ENCODE measurements at places on chromosomes 16 and 17.

DNA sequence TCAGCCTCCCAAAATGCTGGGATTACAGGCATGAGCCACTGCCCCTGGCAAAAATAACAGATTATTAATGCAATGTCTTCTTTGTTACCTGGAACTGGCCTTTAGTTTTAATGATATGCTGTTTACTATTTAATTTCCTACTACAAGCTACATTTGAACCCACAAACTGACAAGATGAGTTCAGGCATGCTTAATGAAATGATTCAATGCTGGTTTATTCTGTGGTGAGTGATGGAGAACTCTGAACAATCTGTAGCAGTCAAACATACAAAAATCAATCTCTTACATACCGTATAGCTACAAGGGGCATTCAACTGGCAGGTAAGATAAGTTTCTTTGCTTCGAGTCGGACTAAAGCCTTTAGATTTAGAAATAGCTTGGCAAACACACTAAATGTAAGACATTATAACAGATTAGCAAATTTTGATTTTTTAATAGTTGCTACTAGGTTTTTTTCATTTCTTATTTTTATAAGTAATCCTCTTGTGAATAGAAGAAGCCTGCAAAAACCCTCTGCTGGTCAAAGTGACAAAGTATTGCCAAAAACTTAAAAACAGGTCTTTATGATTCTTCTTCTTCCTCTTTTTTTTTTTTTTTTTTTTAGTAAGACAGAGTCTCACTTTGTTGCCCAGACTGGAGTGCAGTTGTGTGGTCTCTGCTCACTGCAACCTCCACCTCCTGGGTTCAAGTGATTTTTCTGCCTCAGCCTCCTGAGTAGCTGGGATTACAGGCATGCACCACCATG, 138.5 kb downstream of the SSH2 start:
- no peak for DNase-seq

DNA sequence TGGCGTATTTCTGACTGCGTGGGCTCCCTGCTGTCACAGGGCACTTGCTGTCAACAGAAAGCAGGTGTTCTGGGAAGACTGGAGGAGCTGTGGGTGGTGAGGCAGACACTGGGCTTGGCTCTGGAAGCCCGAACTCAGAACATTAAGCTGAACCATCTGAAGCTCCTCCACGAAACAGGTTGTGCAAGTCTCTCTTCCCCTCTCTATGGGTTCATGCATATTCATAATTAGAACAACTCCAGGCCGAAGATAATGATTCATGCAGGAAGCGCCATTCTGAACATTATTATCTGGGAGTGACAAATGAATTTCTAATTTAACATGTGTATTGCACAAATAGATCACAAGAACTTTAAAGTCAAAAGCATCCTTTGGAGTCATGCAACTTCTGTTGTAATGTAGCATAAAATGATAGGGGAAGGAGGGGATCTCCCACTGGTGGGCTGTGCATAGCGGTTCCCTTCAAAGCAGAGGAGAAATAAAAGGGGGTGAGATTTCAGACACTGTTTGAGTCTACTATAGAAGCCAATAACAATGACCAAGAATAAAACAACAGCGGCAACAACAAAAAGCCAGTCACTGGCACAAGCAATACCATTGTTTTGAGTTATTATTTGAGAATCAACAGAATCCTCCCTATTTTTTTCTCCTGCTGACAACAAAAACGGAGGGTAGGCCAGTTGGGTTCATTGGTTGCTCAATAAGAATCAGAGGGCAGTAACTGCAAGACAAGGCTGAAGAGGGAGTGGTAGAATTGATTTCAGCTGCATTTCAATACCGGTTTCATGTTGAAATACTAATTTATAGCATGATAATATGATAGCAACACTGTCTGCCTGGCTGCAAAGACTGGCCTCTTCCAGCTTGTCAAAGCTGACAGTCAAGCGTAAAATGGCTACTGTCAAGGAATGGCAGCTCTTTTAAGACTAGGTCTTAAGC, 407.3 kb downstream of the XYLT1 start:
- no peak for DNase-seq

GRCh38 chr17:79842656-79843473, 3.6 kb upstream of the CBX4 start:
- DNase-seq = no peak

DNA sequence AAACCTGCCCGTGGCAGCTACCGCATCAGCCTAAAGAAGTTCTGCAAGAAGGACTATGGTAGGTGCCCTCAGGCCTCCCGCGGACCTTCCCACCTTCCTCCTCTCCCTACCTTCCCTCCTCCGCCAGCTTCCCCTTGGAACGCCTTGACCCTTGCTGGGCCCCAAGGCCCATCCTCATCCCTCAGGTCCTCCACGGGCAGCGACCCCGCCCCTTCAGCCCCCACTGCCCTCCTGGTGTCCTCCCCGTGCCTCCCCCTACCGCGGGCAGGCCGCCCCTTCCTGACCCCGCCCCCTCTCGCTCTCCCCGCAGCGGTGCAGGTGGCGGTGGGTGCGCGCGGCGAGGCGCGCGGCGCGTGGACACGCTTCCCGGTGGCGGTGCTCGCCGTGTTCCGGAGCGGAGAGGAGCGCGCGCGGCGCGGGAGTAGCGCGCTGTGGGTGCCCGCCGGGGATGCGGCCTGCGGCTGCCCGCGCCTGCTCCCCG, 1.4 kb upstream of the TBC1D24 start:
- no peak for DNase-seq

DNA sequence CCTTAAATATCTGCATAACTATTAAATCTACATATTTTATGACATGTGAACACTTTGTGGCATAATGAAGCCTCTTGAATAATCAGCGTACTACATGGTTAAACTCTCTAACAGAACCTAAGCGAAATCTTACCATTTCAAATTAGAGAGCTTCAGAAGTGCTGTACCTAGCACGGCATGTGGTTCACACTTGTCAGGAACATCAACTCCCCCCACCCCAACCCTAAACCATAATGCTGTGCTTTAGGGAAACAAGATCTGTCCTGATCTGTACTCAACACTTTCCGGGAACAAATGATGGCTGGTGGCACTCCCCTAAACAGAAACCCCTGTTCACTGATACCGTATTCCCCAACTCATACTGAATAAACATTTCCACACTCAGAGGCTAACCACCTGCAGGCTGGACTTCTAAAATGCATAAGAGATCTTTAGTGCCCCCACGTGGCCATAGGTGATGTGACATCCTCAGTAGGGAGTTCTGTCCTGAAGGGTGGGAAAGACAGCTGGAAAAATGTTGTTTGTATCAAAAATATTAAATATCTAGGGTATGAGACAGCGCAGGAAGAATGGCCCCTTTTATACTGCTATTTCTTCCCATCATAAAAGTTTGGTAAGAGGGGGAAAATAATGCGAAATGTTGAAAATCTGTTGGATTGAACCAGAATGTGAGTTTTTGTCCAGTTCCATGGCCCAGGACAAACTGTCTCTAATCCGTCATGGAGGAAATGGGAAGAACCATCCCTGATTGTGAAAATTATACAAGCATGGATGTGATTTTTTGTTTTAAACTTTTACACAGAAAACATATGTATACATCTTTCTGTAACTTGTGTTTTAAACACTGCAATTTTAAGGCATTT, 88.6 kb downstream of the USP31 start:
- DNase-seq = peak; percentile 64

GRCh38 chr17:2214047-2214928, 89.3 kb downstream of the SMG6 start:
- DNase-seq = peak; percentile 18

- DNase-seq = no peak
Measured at GRCh38 chr16:19929062-19929511, 44.4 kb upstream of the GPRC5B start.

DNA sequence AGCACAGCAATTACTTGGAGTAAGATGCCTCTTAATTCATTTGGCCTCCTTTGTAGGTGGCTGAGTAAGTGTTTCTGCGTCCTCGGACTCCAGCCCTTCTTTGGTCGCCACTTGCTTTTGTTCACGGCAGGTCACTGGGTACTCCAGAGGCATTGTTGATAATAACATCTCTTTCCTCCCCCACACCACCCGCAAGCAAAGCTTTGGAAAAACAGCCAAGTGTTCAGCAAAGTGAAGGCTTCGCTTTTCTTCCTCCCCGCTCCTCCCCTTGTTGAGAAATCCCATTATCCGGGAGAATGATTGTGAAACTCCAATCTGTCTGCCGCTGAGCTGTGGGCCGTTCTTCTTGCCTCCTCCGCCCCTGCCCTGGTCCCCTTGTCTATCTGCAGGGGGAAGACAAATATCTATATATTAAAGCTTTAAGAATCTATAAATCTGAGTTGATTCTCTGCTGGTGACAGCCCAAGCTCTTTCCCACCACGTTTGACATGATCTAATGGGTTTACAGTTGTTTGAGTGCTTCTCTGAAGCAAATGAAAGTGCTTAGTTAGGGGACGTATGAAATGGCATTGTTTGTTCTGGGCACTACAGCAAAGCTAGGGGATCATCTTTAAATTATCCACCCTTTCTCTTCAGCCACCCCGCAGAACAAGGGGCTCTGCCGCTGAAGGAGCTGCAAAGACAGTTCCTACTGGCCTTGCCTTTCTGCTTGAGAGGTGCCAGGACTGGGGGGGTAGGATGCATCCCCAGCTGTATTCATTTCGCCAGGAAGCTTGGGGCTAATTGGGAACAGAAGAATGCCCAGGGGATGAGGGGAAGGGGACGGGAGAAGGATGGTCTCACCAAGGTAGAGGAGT, 167.1 kb downstream of the CCDC182 start:
- peak; percentile 50 for DNase-seq

GRCh38 chr16:84007965-84008364, 34.6 kb downstream of the SLC38A8 start:
- DNase-seq = no peak

GRCh38 chr16:88014252-88014781, 63.1 kb downstream of the BANP start:
- DNase-seq = no peak

DNA sequence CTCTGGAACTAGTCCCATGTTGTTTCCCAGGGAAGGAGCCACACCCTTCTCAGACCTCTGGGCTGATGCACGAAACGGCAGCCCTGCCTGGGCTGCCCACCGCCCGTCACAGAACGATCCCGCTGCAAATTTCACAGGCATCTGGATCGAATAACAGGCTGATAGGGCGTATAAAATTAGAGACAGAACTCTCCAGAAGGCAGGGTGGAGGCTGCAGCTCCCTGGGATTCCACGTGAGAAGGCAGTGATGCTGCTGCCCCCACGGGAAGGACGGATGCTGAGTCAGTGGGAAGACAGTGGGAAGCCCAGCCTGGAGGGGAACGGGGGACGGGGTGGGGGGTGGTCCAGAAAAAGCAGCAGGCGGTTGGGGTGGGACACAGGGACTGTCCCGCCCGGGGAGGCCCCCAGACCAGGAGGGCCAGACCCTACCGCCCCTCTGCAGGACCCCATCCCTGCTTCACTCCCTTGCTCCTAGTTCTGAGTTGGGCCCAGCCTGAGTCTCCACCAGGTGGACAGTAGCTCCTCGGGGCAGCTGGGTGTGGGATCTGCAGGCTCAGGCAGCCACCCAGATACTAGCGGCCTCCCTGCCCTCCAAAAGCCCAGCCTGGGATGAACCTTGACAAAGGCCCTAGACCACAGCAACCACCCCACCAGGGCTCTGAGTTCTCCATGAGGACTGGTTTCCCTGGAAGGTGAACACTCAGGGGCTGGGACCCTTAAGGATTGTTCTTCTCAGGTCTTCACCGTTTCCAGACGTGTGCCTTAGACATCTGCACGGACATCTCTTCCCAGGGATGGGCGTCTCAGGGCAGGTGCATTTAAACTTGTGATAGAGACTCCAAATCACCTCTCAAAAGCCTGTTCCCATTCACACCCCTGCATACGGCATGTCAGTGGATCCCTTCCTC, 117.8 kb downstream of the METRNL start:
- DNase-seq = no peak

- no peak for DNase-seq
Measured at GRCh38 chr16:49588729-49589384, 215.3 kb downstream of the C16orf78 start.

- DNase-seq = no peak
Measured at GRCh38 chr17:44005527-44006271, 1.3 kb downstream of the NAGS start.

GRCh38 chr17:9174312-9174711, 153.0 kb downstream of the NTN1 start:
- no peak for DNase-seq

DNA sequence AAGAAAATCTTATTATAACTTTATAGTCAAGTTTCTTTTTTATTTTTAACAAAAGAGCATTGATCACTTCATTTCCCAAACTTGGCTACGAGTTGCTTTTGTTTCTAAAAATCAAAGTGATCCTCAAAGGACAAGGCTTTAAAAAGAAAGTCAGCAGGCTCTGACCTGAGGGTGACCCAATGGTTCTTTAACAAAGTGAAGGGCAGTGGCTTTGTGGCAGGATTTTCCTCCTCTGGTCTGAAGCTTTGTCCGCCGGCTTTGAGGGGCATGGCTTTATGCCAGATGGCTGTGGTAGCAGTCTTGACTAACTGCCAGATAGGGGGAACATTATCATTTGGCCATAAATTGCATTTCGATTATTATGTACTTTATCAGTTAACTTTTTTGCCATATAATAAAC, 28.5 kb downstream of the IQCK start:
- no peak for DNase-seq

DNA sequence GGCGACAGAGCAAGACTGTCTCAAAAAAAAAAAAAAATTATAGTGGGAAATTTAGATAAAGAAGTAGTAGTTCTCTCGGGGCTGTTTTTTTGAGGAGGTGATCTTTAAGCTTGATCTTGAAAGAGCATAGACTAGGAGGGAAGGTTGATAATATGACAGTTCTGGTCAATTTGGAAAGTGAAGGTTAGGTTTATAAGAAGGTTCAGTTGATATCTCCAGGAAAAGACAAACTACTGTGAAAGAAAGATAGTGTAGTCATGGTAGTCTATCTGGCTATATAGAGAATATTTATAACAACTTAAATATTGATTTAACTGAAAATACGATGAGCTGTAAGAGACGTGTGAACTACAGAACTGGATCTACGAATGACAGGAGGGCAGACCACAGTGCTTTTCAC, 3.1 kb downstream of the ATF7IP2 start:
- no peak for DNase-seq

- no peak for DNase-seq
Measured at GRCh38 chr17:43356999-43357398, 41.8 kb upstream of the ARL4D start.

DNA sequence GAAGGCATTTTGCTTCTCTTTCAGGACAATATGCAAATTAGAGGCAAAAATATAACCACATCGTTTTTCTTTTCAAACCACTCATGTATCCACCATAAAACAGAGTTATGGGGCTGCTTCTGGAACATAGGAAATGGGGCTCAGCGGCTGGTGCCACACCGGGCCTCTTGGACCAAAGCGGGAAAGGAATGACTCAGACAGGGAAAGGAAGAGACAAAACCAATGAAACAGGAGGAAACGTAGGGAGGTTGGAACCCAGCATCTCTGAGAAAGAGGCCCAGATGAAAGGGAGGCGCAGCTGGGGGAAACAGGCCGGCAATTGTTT, 28.5 kb downstream of the CUEDC1 start:
- no peak for DNase-seq
